Vagina (tissue), 2 donors: ENCODE measurements at places on chromosomes 1 and 21. TPM values are rescaled to one million over a fixed set of nuclear protein-coding genes. Genes with fewer than 3 reads are reported as not detected.

The DIO1 gene
- not detected for total RNA-seq

DNA sequence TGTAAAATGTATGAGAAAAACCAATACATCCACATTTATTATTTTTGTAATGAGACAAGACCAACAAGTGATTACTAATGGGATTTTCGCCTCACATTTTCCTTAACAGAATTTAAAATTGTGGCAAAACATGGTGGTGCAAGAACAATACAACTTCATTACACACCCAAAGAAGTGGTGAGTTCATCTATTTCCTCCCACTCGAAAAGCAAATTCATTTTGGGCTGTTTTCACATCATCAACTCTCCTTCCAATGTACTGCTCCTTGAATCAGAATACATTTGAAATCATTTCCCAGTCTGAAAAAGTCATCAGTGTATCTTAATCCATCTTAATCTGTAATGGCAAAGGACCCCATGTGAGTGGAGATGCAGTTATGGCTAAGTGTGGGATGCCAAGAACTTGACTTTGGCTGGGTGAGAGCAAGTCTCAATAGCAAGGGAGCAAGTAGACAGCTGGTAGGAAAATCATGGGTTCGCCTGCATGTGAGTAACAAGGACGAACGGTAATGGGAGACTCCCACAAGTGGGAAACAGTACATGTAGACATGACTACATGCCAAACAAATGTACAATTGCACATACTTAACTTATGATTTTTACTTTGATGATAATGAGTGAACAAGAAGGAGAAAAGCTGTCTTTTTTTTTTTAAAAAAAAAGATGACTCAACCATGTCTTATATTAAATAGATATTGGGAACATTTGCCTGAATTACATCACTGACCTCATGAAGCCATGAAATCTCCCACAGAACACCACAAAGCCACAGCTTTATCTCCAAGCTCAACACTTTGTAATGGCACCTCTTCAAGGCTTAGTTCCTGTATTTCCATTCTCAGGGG lies 46.0 kb downstream of the RUNX1 start:
- DNase-seq, result no peak

GRCh38 chr1:87174724-87175245 lies 153.9 kb upstream of the LMO4 start:
- no peak for DNase-seq

The HSPB7 gene
- 19.4 TPM for total RNA-seq

DNA sequence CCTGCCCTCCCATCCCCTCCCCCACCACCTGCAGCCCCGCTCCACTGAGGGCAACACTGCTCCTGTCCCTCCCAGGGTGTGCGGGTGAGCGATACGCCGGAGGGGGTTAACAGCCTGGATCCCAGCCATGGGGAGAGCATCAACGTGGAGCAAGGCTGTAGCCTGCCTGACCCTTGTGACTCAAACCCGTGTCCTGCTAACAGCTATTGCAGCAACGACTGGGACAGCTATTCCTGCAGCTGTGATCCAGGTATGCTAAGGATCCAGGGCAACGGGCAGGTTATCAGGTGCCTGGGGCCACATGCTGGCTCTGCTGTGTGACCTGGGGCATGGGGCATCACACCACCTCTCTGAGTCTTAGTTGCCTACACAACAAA lies 15.0 kb downstream of the CELSR2 start:
- no peak for DNase-seq

The GUCA2B gene
- total RNA-seq, result not detected

The RHEX gene
- total RNA-seq, result 1.7 TPM

GRCh38 chr1:212871976-212872375 lies 13.9 kb downstream of the FLVCR1 start:
- DNase-seq, result no peak

- no peak for DNase-seq
Observed at GRCh38 chr21:44344541-44345183, 5.5 kb upstream of the CFAP410 start.

GRCh38 chr1:88802950-88803349 lies 88.4 kb downstream of the GTF2B start:
- no peak for DNase-seq

- no peak for DNase-seq
Observed at GRCh38 chr1:182811975-182812722, 22.6 kb downstream of the NPL start.

The SLAMF8 gene
- 1.5 TPM for total RNA-seq

GRCh38 chr1:200642481-200642880 lies 21.9 kb upstream of the KIF14 start:
- DNase-seq, result no peak

- DNase-seq, result no peak
Observed at GRCh38 chr1:153643816-153644215, 9.9 kb downstream of the CHTOP start.

DNA sequence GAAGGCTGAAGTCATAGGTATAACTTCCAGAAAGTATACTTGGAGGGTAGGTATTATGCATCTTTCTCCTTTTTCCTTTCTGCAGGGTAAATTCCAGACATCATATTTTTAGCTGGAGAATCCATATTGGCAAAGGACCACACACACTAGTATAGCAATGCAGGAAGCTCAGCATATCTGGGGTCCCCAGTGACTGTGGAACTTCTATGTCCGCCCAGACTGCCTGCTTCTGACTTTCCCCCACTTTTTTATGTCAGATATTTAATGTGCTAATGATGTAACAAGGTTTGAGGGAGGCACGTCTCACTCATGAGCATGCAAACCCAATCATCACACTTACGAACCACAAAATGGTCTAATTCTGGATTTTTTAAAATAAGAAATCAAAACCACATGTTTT lies 90.4 kb downstream of the BACH1 start:
- no peak for DNase-seq

- no peak for DNase-seq
Observed at GRCh38 chr1:76065270-76065669, 9.3 kb upstream of the ST6GALNAC3 start.

The KRTAP6-2 gene
- not detected for total RNA-seq

GRCh38 chr1:106727171-106727570 lies 329.3 kb upstream of the PRMT6 start:
- DNase-seq, result no peak

The RGS8 gene
- not detected for total RNA-seq

GRCh38 chr1:178055779-178056471 lies 38.0 kb upstream of the RASAL2 start:
- DNase-seq, result no peak

The SLC5A9 gene
- 0.25 TPM for total RNA-seq

DNA sequence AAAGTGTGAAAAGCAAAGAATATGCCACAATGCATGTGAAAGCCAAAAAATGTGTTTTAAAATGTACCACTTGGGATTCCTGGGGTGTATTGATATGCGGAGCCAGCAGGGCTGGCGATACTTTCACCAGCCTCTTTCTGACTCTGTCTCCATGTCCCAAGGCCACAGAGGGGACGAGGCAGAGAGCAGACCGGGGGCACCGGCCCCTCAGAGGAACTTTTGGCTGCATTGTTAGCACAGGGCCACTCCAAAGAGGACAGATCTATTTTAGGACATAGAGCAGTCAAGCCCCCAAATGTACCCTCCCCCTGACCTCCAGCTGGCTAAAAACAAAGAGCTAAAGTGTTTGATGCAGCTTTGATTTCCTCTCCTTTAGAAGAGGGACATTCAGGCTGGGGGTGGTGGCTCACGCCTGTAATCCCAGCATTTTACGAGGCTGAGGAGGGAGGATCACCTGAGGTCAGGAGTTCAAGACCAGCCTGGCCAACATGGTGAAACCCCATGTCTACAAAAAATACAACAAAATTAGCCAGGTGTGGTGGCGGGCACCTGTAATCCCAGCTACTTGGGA lies 25.6 kb upstream of the ZNF436 start:
- DNase-seq, result no peak

DNA sequence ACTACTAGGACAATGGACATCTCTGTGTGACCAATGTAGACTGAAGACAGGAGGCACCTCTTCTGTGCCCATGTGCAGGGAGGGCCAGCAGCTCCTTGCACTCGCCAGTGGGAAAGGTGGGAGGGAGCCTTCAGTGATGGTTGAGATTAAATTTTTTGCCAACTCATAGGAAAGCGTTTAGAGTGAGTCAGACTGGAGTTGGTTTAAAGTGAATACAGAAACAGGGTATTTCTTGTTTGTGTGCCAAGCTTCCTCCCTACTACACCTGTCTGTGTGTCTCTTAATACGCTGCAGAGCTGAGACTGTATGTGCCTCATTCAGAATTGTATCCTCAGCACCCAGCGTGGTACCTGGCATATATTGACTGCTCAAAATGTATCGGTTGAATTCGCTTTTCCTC lies 13.5 kb upstream of the COL16A1 start:
- no peak for DNase-seq

GRCh38 chr1:227942716-227943261 lies 4.9 kb downstream of the WNT9A start:
- no peak for DNase-seq

The KRTAP10-6 gene
- total RNA-seq, result not detected

GRCh38 chr1:2098301-2098698 lies 48.1 kb downstream of the PRKCZ start:
- no peak for DNase-seq

The USP25 gene
- 39.0 TPM for total RNA-seq

DNA sequence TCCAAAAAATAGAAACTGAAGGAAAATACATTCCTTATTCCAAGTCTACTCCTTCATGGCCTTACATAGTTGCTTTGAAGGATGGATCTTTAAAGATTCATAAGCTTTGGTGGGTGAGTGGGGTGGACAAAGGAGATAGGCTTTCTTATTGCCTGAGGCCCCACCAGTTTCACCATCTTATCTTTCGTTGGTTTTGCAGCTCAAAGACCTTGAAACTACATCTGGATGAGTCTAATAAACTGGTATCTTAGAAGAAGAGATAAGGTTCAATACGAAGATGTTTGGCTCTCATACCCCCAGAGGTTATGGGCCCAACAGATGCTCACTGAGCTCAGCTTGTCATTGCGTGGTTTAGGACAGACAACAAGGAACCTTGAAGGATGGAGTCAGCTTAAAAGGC lies 201.5 kb downstream of the HS2ST1 start:
- DNase-seq, result no peak

GRCh38 chr1:170460414-170461155 lies 71.4 kb upstream of the GORAB start:
- DNase-seq, result no peak

The ADAMTS1 gene
- 241 TPM for total RNA-seq

GRCh38 chr1:31734582-31735107 lies 29.5 kb downstream of the ADGRB2 start:
- no peak for DNase-seq

DNA sequence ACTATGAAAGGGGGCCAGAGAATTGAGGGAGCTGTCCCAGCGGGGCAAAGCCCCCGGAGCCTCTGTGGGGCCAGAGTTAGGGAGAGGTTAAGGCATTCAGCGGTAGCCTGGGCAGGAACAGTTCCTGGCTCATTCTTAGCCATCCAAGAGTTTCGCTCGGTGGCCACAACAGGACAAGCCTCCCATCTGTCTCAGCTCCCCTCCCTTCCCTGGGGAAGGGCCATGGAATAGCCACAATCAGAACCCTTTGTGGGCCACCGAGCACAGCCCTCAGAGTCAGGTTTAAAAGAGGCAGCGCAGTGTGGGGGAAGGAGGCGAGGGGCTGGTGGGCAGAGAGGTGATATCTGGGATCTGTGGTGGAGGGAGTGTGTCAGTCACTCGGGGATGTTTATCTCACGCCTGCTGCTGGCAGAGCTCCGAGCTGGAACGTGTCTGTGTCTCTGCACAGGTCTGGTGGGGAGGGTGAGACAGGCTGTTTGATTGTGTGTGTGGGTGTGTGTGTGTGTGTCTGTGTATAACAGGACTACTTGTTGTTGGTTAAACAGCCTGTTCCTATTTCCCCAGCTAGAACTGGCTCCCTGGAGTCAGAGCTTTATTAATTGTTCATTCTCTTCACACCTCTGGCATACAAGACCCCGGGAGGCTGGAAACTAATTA lies 49.6 kb upstream of the GOLT1A start:
- DNase-seq, result no peak

DNA sequence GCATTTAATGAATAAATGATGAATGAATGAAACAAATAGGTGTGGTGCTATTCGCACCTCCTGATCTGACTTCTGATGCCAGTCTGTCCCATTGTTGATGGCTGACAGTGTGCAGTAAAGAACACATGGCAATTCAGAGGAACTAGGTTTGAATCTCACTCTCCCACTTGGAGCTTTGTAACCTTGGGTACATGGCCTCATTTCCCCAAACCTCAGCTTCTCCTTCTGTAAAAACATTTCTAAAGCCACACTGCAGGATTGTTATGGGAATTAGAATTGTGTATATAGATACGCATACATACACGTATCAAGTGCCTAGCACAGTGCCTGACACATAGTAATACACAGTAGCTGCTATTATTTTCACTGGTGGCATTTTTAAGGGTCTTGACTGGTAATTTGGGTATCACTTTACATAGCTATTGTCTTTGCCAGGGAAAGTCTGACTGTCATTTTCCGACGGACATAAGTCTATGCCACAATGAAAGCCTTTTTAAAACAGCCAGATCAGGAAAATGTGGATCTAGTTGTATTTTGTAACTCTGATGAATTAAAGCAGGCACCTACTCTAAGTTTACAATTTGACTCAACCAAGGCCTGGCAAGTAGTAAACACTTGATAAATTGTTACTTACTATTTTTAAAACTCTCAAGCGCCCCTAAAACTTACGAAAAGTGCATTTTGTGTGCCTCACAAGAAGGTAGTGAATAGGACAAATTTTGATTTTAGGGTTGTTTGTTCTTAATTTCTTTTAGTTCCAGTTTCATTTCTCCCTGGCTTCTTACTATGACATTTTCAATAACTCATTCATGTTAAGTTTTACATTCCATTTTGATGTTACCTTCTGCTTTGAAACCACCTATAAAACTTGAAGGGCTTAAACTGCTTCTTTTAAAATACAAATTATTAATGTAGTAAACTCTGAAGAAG lies 164.4 kb downstream of the SDCCAG8 start:
- DNase-seq, result no peak
